Stimulated activated CD4-positive, alpha-beta T cell treated with anti-CD3 and anti-CD28 coated beads, TNF-alpha, amount 100 ng/mL, for 4 hours (primary cell): ENCODE measurements at places on chromosomes 2 and 18.

DNA sequence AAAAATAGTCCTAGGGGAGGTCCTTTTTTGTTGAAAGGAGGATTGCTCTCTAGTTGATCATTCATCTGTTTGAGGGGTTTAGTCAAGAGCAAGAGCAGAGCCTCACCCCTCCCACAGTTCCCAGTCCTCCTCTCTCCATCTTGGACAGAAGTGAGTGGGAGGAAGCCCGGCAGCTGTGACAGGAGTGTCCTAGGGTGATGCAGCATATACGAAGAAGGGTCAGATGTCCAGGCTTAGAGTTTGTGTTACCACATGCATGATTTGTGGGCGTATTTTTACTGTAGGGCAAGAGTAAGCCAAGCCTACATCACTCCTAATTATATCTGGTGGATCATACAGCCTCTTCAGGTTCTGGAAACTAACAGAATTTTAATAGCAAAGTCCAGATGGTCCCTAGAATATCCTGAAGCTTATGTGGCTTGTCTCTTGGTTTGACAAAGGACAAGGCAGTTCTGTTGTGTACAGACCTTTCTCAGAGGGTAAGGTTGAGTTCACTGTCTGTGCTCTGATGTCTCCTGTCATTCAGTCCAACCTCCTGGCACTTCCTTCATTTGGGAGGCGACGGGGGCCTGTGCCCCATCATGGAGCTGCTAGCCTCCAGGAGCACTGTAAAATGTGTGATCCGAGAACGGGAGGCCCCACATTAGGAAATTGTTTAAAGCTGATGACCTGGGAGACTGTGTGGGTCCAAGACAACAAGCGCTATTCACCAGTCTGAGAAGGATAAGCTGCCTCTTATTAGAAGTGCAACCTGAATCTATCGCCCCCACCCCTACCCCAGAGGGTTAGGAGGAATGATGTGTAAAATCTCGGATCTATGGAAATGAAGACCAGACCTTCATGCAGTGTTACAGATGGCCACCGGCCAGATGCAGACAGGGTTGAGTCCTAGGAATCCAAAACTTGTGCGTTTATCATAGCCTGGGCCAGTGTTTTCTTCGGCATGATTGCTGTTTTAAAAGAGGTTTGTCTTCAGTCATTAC, 6.9 kb downstream of the CEP68 start:
- no peak for DNase-seq

DNA sequence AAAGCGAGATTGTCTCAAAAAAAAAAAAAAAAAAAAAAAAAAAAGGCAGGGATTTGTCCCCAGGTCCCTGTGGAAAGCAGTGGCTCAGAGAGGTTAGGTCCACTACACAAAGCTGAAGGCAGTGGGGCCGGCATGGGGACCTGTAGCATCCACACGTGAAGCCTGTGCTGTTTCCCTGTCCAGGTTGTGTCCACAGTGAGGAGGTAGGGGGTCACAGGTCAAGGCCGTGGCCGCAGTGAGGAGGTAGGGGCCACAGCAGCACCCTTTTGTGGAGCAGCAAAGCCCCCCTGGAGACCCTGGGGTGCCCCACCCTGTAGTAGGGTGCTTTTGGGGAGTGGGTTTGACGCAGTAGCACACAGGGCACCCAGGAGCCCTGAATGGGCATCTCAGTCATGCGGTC, 14.0 kb downstream of the TMEM177 start:
- DNase-seq, result no peak

- DNase-seq, result no peak
Measured at GRCh38 chr2:167534443-167534842, 646.2 kb downstream of the XIRP2 start.

DNA sequence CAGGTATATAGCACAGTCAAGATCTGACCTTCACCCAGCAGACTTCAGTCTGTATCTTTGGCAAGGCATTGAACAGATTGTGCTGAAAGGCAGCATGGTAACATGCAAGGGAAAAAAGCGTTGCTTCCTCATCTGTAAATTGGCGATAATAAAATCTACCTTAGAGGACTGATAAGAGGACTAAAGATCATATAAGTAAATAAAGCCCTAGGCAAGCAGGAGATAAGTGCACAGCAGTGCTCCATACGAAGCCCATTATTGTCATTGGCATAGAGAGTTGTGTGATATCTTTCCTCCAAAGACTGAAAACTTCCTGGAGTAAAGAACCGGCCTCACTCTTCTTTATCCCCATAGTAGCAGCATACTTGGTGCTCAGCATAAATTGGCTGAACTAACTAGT, 162.6 kb downstream of the ANKRD44 start:
- DNase-seq, result no peak

- no peak for DNase-seq
Measured at GRCh38 chr2:44573996-44574395, 212.2 kb downstream of the CAMKMT start.

DNA sequence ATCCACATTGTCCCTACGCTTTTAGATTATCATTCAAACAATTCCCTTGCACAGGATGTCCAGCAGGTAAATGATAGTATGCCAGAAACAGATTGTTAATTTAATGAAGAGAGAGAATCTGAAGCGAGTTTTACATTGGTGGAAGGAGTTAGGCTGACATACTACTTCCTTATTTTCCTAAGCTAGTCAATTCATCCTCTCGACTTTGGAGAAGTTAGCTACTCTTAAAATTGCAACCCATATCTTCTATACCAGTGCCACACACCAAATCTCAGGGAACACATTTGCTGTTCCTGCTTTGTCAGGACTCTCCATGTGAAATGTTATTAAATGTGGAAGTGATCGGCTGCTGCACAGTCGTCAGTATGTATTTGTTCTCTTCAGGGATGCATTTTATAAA, 249.2 kb downstream of the NAPG start:
- DNase-seq, result no peak

DNA sequence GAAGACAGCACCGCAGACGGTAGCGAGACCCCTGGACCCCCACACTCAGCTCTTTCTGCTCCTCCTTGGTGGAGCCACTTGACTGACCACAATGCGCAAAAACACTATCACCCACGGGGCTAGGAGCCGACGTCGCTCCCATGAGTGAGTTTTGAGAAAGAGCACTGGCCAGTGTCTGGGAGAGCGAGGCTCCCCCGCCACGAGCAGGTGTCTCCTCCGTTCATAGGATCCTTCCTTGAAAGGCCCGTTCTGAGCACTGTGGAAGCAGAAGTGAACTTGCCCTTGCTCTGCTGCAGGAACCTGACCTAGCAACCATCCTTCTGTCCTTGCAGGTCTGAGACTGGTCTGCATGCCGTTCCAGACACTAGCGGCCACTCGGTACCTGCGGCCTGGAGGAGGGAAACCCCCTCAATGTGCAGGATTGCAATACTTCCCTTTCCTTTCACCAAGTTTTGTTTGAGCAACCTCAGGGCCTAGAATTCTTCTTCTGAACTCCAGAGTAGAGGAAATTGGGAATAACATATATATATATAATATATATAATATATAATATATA, 12.9 kb upstream of the ZNF516 start:
- DNase-seq, result no peak

DNA sequence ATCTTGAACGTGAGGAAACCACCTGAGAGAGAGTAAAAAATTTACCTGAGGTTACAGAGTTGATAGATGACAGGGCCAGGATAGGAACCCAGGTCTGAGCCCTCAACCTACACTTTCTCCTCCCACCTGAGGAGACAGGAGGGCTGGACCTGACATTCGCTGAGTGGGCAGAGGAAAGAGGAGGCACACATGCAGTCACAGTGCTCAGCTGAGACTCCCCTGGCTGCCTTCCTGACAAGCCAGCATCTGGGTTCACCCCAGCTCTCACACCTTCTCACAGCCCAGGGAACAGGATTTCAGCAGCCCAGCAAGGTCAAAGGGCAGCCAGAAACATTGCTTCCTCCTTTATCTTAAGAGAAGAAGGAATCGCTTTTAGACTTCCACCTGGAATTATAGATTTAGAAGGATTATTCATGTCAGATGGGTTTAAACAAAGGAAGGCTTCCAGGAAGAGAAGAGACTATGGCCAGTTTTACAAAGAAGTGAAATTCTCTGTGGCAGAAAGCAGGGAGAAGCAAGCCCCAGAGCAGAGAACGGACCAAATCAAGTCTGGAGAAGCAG, 18.1 kb upstream of the PKDCC start:
- DNase-seq, result no peak

DNA sequence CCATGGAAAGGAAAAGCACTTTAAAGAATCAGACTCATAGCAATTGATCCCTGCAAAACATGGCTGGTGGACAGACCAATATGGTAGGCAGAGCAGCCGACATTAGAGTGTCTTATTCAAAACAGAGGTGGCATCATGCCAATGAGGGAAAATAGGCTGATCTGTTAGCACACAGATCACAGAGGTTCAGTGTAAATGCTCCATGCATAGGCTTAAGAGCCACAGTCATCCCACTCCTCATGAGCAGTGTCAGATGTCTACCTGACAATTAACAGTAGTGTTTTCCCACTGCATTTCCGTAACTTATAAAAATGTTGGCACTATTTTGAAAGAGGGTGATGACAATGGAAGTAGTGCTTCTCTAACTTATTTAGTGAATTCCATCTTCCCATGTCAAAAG, 86.7 kb downstream of the SPATS2L start:
- no peak for DNase-seq

- no peak for DNase-seq
Measured at GRCh38 chr2:160043265-160043664, 19.1 kb downstream of the PLA2R1 start.

- no peak for DNase-seq
Measured at GRCh38 chr18:21682371-21683051, 22.1 kb downstream of the ABHD3 start.

DNA sequence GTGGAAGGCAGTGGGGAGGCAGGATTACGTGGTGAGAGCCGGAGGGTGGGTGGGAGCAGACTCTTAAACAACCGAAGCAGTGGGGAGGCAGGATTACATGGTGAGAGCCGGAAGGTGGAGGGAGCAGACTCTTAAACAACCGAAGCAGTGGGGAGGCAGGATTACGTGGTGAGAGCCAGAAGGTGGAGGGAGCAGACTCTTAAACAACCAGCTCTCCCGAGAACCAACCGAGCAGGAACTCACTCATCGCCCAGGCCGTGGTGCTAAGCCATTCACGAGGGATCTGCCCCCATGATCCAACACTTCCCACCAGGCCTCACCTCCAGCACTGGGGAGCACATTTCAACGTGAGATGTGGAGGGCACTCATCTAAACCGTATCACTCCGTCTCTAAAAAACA, 87.7 kb downstream of the RTP5 start:
- no peak for DNase-seq

DNA sequence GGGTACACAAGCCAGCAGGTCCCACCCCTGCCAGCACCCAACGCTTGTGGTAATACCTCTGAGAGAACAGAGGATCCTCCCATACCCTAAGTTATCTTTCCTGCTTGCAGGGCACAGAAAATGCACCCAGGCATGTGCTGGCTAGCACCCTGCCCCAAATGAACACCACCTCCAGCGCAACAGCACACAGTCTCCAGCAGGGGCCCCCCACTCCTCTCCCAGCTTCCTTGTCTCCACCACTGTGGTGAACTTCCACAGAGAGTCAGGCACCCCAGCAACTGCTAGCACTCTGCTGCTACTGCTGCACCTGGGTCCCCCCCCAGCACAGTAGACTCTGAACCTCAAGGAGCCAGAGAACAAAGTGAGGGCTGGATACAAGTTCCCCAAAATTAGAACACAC, 216.8 kb upstream of the CNTNAP5 start:
- no peak for DNase-seq

- no peak for DNase-seq
Measured at GRCh38 chr2:81171447-81171846, 866.9 kb upstream of the LRRTM1 start.

- no peak for DNase-seq
Measured at GRCh38 chr2:67854798-67855197, 208.0 kb downstream of the C1D start.

DNA sequence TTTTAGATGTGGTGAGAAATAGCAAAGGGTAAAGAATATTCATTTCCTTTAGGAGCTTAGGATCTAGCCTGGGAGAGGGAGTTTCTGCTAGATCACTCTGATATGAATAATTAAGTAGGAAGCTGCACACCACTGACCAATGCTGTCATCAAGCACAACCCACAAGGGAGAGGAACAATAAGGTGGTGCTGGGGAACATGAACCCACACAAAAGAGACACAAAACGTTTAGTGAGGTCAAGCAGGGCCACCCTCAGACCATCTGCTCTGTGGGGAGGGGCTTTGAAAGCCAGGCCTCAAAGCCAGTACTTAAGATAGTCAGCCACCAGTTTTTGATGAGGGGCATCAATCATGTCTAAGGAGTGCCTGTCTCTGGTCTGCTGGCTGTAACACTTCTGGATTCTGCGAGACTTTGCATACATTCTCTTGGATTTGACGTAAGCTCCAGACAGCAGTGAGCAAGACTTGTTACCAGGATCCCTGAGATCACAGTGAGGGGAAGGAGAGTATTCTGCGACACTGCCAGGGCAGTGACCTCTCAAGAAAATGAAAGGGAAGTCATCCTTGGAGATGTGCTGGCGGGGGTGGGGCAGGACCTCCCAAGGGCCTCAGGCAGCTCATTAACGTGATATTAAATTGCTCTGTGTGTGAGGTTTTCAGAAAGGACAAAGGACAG, 127.0 kb downstream of the CCBE1 start:
- DNase-seq, result no peak

- peak; percentile 63 for DNase-seq
Measured at GRCh38 chr18:23071285-23071684, 64.0 kb upstream of the CABLES1 start.

- DNase-seq, result peak; percentile 81
Measured at GRCh38 chr2:240565333-240566202, 2.7 kb upstream of the RNPEPL1 start.

DNA sequence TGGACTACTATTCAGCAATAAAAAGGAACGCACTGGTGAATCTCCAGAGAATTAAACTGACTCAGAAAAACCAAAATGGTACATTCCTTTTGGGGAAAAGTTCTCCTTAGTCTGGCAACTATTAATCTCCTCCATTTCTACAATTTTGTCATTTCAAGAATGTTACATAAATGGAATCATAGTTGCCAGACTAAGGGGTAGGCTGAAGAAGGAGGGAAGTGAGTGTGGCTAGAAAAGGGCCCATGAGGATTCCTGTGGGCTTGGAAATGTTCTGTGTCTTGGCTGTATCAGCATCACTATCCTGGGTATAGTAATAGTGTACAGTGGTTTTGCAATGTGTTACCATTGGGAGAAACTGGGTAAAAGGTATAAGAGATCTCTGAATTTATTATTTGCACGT, 72.4 kb downstream of the ZAP70 start:
- DNase-seq, result no peak

GRCh38 chr2:16322308-16323125, 343.1 kb downstream of the CYRIA start:
- no peak for DNase-seq
